ENCODE measurements at places on chromosomes 12 and 14.
A peak's percentile ranks its signal among the peaks of the same experiment; 100 is the strongest.

DNA sequence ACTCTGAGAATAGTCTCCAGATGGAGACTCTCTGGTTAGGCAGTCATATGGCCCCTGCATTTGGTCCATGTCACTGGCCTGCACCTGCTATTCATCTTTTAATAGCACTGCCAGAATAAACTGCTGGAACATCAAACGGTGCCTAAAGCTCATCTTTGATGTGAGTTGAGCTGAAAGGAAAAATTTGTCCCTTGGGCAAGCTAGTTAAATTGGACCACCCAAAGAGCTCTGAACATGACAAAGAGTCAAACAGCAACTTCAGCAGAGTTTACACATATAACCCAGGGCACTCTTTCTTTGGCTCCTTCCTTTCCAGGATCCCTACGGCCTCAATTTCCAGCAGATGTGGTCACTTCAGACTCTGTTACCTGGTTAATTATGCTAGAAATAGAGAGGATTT, 269.9 kb downstream of the RPL10L start:
- no peak for DNase-seq
- no peaks in the 10 kb centered on the region for H3K36me3 ChIP-seq
- H3K27ac ChIP-seq: no peak overlapping the region
- 0 out of 2 replicates have a peak, but pooled peaks cover 4% of the 10 kb centered on the region for H3K4me1 ChIP-seq
- H3K27me3 ChIP-seq: no peaks in the 10 kb centered on the region
- no peak overlapping the region for H3K4me3 ChIP-seq

- H3K27ac ChIP-seq: no peak overlapping the region
- H3K36me3 ChIP-seq: peaks cover 4% of the 10 kb centered on the region
- H3K4me3 ChIP-seq: no peak overlapping the region
- no peaks in the 10 kb centered on the region for H3K4me1 ChIP-seq
- DNase-seq: peak; percentile 46
- H3K27me3 ChIP-seq: no peaks in the 10 kb centered on the region
Observed at GRCh38 chr12:125125271-125125670, 60.0 kb downstream of the AACS start.

- H3K27me3 ChIP-seq: no peaks in the 10 kb centered on the region
- no peak overlapping the region for H3K27ac ChIP-seq
- no peak overlapping the region for H3K4me3 ChIP-seq
- H3K4me1 ChIP-seq: peaks cover 34% of the 10 kb centered on the region
Observed at GRCh38 chr12:6612247-6612646, 5.1 kb upstream of the CHD4 start.

GRCh38 chr14:86373886-86374285, 843.9 kb downstream of the FLRT2 start:
- no peaks in the 10 kb centered on the region for H3K4me1 ChIP-seq
- H3K4me3 ChIP-seq: no peak overlapping the region
- no peaks in the 10 kb centered on the region for H3K27me3 ChIP-seq
- DNase-seq: no peak
- H3K36me3 ChIP-seq: no peaks in the 10 kb centered on the region

- no peaks in the 10 kb centered on the region for H3K27me3 ChIP-seq
- H3K4me1 ChIP-seq: no peaks in the 10 kb centered on the region
- no peaks in the 10 kb centered on the region for H3K36me3 ChIP-seq
- no peak overlapping the region for H3K27ac ChIP-seq
- H3K4me3 ChIP-seq: no peak overlapping the region
Observed at GRCh38 chr12:113891739-113892520, 74.2 kb downstream of the RBM19 start.

- no peaks in the 10 kb centered on the region for H3K27me3 ChIP-seq
- DNase-seq: no peak
- H3K4me3 ChIP-seq: no peak overlapping the region
- H3K4me1 ChIP-seq: no peaks in the 10 kb centered on the region
- H3K36me3 ChIP-seq: no peaks in the 10 kb centered on the region
Observed at GRCh38 chr14:76201162-76201561, 49.4 kb downstream of the GPATCH2L start.

- peak; percentile 47 for DNase-seq
- no peaks in the 10 kb centered on the region for H3K27me3 ChIP-seq
- H3K4me3 ChIP-seq: 0 out of 2 replicates have a peak overlapping the region, but pooled peaks have one; percentile 3
- peak overlapping the region; percentile 54 for H3K27ac ChIP-seq
Observed at GRCh38 chr12:24255920-24256665, 306.6 kb upstream of the SOX5 start.

DNA sequence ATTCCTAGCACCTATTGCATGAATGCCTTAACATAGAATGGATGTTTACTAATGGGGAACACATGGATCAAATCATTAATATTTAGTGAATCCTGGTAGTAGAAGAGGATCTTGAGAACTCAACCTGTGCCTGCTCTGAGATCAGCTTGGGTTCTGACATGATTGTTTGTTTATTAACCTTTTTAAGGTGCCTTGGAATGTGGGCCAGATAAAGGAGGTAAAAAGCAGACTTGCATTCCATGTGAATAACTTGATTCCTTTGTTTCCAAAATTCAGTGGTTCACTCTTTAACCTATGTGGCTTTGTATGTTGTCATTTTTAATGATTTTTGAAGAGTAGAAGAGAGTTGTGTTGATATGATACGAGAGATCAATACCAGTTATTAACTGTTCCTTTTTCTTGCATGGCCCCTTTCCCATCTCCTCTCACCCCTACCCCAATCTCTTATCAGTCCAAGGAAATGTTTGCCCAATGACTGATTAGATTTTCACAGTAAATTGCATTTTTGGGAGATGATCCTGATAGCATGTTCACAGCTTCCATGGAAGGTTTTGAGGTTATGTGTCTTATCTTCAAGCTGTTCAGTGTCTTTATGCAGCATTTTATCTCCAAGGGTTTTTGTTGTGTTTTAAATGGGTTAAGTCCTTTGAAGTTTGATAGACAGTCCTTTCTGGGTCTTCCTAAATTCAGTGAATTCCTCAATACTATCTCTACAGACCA, 193.7 kb upstream of the FRMD6 start:
- no peaks in the 10 kb centered on the region for H3K36me3 ChIP-seq
- peak; percentile 51 for DNase-seq
- peak overlapping the region; percentile 69 for H3K27ac ChIP-seq

DNA sequence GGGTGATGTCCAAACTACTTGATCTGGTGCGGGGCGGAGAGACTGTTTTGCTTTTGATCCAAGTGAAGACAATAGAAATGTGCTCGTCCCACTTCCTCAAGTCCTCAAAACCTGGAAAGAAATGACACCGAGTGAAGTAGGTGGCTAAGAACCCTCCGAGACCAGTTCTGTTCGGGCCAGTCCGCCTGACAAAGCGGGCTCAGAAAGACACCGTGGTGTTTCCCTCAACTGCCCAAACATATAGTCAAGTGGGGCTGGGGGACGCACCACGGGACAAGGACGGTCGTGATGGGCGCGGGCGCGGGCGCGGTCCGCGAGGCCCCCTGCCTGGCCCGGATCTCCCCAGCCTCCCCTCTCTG, 1.6 kb downstream of the PHLDA1 start:
- peak; percentile 25 for DNase-seq
- H3K36me3 ChIP-seq: no peaks in the 10 kb centered on the region
- H3K4me3 ChIP-seq: peak overlapping the region; percentile 97
- peak overlapping the region; percentile 90 for H3K27ac ChIP-seq

GRCh38 chr12:108750526-108750925, 19.2 kb upstream of the CORO1C start:
- peaks cover 10% of the 10 kb centered on the region for H3K4me1 ChIP-seq
- H3K36me3 ChIP-seq: no peaks in the 10 kb centered on the region
- H3K4me3 ChIP-seq: no peak overlapping the region
- DNase-seq: peak; percentile 23

DNA sequence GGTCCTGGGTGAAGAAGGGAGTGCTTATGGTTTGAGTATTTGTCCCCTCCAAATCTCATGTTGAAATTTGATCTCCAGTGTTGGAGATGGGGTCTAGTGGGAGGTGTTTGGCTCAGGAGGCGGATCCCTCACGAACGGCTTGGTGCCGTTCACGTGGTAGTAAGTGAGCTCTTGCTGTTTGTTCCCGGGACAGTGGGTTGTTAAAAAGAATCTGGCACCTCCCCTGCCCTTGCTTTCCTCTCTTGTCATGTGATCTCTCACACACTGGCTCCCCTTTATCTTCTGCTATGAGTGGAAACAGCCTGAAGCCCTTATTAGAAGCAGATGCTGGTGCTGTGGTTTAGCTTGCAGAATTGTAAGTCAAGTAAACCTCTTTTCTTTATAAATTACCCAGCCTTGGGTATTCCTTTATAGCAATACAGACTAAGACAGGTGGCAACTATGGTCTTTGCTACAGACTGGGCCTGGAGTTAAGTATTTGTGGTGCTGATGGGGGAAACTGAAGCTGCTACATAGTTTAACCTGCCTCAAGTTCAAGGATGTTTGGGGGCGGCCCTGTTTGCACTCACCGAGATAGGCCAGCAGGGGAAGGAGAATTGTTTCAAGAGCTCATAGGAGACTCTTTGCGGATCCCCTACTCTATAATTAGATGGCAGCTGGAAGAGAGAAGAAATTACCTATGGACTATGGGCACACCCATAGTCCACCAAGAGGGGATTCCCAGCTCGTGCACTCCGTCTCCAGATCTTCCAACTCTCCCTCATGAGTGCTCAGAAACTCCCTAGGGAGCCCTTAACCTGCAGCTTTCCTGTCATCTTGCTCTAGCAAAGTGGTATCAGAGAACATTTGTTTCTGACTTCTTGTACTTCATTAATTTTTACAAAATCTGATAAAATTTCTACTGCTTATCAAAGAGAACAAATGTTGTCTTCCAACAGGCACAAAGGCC, 164.6 kb downstream of the SLC15A5 start:
- no peak for DNase-seq
- H3K4me1 ChIP-seq: no peaks in the 10 kb centered on the region
- no peaks in the 10 kb centered on the region for H3K27me3 ChIP-seq
- H3K36me3 ChIP-seq: no peaks in the 10 kb centered on the region
- no peak overlapping the region for H3K27ac ChIP-seq
- no peak overlapping the region for H3K4me3 ChIP-seq

- DNase-seq: no peak
- no peaks in the 10 kb centered on the region for H3K36me3 ChIP-seq
- no peak overlapping the region for H3K4me3 ChIP-seq
- no peaks in the 10 kb centered on the region for H3K27me3 ChIP-seq
- no peaks in the 10 kb centered on the region for H3K4me1 ChIP-seq
Observed at GRCh38 chr14:89892953-89893352, 61.6 kb downstream of the EFCAB11 start.

GRCh38 chr12:44384136-44384535, 492.0 kb downstream of the NELL2 start:
- H3K27ac ChIP-seq: no peak overlapping the region
- no peak for DNase-seq
- no peaks in the 10 kb centered on the region for H3K4me1 ChIP-seq
- H3K27me3 ChIP-seq: no peaks in the 10 kb centered on the region
- H3K4me3 ChIP-seq: no peak overlapping the region

DNA sequence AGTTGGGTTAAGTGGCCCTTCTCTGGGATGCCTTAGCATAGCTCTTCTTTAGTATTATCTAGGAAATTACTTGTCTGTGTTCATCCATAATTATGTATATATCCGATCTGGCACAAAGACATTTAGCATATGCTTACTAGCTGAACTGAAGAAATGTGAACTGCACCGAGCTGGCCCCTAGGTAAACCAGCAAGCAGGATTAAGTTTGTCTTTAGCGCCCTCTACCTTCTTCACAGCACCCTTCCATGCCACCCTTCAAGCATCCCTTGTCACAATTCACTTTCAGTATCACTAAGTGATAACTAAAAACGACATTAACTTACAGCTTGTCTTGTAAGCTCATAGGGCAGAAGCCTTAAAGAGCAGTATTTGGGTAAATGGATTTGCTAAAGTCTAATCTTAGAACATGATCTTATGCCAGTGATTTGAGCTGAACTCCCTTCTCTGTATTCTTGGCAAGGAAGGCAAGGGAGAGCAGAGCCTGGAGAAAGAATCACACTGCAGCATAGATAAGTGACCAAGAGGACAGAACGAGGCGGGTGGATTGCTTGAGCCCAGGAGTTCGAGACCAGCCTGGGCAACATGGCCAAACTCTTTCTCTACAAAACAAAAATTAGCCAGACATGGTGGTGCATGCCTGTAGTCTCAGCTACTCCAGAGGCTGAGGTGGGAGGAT, 2.6 kb upstream of the HAL start:
- H3K4me3 ChIP-seq: no peak overlapping the region
- H3K4me1 ChIP-seq: no peaks in the 10 kb centered on the region
- H3K36me3 ChIP-seq: no peaks in the 10 kb centered on the region
- H3K27ac ChIP-seq: no peak overlapping the region

DNA sequence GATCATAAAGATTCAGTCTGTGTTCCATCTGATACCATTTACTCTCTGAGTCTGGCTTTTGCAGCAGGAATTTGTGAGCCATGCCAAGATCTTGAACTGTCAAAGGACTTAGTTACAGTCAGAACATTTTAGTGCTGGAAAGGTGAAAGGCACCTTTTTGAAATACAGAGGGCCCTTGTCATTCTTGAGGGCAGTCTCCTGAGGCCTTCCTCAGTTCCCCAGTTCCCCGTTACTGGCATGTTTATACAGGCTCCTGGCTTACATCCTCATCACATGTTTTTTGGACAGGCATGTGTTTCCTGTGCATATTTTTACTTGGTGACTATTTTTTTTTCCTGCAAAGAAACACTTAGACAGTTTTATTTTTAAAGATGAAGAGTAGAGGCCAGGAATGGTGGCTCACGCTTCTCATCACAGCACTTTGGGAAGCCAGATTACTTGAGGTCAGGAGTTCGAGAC, 21.0 kb downstream of the CFAP54 start:
- no peak for DNase-seq
- no peak overlapping the region for H3K27ac ChIP-seq
- H3K36me3 ChIP-seq: no peaks in the 10 kb centered on the region
- no peaks in the 10 kb centered on the region for H3K4me1 ChIP-seq

DNA sequence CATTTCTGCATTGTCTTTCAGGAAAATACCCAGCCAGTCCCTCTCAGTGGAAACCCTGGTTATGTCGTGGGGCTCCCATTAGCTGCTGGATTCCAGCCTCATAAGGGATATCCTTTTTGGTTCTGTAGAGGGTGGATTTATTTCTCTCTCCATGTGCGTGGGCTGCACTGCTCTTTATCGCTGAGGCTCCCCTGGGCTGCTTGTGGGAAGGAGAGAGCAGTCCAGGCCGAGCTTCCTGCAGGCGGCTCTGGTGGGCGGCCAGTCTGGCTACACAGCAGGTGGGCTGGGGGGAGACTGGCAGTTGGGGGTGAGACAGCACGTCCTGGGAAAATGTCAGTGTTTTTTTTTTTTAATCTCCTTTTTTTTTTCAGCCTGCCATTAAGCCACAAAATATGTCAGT, 27.6 kb downstream of the TCTN1 start:
- no peak overlapping the region for H3K27ac ChIP-seq
- no peak overlapping the region for H3K4me3 ChIP-seq
- DNase-seq: no peak
- H3K4me1 ChIP-seq: no peaks in the 10 kb centered on the region

GRCh38 chr12:32737715-32738114, 18.0 kb downstream of the YARS2 start:
- H3K4me3 ChIP-seq: no peak overlapping the region
- no peak overlapping the region for H3K27ac ChIP-seq
- no peaks in the 10 kb centered on the region for H3K36me3 ChIP-seq
- no peak for DNase-seq

GRCh38 chr12:66862356-66862985, 183.6 kb upstream of the GRIP1 start:
- no peaks in the 10 kb centered on the region for H3K27me3 ChIP-seq
- no peak overlapping the region for H3K27ac ChIP-seq
- no peak for DNase-seq
- H3K36me3 ChIP-seq: no peaks in the 10 kb centered on the region
- no peaks in the 10 kb centered on the region for H3K4me1 ChIP-seq
- no peak overlapping the region for H3K4me3 ChIP-seq

- peaks cover 11% of the 10 kb centered on the region for H3K4me1 ChIP-seq
- no peaks in the 10 kb centered on the region for H3K36me3 ChIP-seq
- no peak overlapping the region for H3K4me3 ChIP-seq
- no peaks in the 10 kb centered on the region for H3K27me3 ChIP-seq
- no peak for DNase-seq
Observed at GRCh38 chr12:27293463-27293862, 39.2 kb upstream of the BMAL2 start.

GRCh38 chr14:77200406-77200985, 18.9 kb downstream of the TMEM63C start:
- H3K36me3 ChIP-seq: no peaks in the 10 kb centered on the region
- H3K27ac ChIP-seq: no peak overlapping the region

Measured in Caco-2 (cell line).